ENCODE measurements at places on chromosomes 4 and X.

GRCh38 chrX:11629593-11630211, 36.0 kb downstream of the ARHGAP6 start:
- ATAC-seq, result no peak

DNA sequence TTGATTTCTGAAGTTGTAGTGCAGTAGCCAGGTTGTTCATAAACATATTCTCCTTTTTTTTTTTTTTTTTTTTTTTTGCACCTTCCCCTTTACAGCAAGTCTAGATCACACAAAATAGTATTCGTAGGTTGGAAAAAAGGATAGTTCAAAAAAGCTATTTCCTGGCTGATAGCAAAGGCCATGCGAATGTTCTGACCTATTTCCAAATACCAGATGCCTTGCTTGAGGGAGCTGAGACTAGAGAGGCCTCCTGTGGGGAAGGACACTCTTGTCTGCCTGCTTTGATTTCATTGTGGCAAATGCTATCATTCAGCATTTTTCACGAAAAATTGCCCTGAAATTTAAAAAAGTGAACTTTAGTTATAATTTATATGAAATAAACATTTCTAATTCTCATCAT, 111.4 kb downstream of the MAD2L1 start:
- no peak for ATAC-seq

DNA sequence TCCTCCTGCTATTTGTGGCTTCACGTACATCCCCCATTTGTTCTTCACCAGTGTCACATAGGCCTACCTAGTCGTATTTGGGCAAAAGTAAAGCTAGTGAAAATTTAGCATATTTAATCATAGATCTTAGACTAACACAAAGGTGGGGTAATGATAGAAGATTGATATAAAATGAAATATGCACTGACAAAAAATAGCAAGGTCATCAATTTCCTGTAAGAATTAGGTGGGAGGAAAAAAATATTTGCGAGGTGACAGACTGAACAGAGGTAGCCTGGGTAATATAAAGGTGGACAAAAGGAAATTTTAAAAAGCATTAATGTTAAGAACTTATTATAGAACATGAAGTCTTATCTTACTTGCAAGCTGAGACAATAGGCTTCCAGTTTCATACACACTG, 239.9 kb downstream of the PCDH10 start:
- no peak for ATAC-seq

DNA sequence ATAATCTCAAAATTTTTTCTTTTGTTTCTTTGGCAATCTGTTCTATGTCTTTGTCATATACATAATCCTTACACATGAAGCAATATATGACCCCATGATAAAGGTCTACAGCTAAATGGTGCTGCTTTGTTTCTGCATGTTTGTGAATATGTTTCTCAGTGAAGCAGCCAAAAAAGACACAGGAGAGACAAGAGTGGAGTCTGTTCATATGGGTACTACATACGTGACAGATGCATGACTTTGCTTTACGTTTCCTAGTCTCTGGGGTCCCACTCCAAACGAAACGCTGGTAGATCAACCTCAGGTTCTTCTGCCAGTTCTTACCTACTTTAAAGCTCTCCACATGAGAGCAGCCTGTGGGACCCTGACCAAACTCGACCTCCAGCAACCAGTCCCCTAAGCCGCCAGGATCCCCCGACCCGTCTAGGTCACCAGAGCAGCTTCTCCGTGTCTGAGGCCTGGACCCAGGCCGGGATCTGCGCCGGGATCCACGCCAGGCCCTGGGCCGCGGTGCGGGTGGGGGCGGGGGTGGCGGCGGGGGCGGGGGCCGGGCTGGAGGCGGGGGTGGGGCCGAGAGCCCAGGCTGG, 1.5 kb downstream of the USP51 start:
- no peak for ATAC-seq

DNA sequence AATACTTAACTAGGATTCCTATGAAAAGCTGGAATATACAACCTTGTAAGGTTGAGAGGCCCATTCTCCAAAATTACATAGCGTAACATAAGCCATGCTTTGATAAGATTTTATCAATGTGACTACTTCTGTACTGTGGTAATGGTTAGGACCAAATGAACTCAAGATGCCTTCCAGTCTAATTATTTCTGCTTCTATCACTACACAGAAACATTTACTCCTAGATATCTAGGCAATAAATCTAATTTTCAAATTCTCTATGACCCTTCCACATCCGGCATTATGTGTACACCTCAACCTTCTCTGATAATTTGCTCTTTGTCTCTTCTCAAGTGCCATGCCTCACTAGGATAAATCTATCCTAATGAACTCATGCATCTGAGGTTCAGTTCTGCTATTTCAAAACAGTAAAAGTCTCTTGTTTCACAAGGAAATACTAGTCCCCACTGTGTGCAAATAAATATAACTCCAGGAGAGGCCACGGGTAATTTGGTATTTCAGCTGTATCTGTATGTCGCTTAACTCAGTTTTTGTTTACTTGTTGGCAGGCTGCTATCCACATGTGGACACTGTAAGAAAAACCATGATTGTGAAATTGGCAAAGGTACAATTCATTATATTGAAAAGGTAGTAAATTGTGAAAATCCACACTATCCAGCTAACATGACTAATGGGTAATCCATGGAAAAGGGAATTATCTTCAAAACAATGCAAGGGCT, 93.3 kb downstream of the PRDM5 start:
- no peak for ATAC-seq

DNA sequence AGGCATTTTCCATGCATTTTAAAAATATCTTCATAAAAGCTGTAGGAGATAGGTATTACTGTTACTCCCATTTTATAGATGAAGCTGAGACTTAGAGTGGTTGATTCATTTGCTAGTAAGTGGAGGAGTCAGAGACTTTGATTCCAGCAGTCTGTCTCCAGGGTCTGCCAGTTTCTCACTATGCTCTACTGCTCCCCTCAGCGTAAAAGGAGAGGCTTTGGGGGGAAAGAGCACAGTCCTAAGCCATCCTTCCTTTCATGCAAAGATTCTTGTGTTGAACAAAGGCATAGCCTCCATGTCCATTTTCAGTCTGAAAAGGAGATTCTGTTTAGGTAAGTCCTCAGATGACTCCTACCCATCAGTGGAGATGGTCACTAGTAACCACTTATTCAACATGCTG, 117.7 kb upstream of the TMEM150C start:
- ATAC-seq, result no peak

DNA sequence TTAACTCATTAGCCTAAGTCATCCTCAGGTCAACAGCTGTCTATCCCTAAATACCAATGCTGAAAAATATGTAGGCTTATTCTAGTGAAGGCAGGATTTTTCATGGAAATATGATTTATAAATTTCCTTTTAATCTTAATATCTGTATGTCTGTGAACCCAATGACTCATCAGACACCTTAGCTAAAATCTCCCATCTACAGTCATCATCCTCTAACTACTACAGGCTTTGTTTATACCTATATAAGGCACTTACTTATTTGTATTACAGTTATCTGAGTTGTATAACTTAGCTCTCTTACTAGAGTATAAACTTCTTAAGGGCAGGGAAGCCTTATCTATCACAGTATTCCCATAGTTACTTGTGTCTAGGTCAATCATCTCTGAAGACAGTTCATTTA, 24.2 kb downstream of the AMMECR1 start:
- peak; percentile 59 for ATAC-seq

DNA sequence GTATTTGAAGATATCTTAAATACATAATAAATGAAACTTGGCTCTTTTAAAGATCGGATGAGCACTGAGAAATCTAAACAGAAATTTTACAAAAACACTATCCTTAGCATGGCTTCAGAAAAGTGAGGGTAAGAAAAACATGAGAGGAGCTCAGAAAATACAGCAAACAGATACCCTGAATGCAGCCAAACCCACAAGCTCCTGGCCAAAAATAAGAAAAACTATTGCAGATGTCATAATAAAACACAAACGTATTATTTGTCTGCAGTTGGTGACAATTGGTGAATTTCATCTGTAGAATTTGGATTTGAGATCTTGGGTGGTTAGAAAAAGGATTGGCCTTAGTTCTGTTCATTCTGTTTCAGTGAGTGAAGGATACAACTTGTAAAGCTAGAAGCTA, 603.9 kb downstream of the INPP4B start:
- ATAC-seq, result no peak
